ENCODE measurements at places on chromosomes 16 and 17.

DNA sequence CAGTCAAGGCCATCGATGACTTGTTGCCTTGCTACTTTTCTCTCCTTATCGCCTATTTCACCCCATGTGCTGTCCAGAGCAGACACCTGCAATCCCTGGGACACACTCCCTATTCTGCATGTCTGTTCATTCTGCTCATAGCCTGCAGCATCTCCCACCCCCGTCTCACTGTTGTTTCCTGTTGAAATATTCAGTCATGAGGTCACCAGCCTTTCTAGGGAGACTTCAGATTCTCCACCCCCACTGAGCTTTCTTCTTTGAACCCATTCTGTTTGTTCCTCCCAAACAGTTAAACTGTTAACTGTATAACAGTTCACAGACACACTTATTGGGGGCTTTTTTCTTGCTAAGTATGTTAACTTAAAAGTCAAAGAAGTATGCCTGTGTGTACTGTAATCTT lies 94.4 kb downstream of the AATF start:
- DNase-seq, result no peak

DNA sequence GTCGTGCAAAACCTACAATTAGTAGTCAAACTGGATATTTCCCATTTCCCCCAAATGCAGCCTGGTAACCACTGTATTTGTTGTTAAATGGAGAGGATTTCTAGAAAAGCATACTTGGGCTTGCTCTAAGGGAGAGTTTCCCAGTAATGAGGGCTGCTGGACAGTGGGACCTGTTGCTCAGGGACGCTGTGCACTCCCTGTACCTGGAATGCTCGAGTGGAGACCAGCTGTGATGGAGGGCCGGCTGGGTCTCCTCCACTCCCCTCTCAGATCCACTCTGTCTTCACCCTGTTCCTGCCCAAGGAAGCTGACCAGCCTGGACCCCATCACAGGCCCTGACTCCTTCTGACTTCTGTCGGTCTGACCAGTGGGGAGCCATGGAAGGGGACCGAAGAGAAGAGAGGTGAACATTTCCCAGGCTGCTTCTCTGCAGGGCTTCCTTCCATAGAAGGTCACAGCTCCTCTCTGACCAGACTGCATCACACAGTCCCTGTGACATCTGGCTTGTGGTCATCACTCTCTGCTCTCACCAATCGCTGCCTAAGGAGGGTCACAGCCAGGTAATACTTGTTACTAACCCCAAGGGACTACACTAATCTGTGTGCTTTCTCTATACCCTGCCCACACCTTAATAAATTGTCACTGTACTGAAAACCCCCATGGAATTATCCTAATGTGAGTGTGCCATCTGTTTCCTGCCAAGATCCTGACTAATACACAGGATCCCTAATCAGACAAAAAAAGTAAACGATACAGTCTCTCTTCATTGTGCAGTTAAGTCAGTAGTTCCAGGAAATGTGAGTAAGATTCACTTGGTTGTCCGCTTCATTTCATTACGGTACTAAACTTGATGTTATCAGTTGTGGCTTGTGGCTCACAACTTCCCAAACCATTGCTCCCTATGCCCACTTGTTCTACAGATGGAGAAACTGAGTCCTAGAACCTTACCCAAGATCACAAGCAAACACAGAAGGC lies 102.4 kb downstream of the CCT6B start:
- DNase-seq, result no peak

DNA sequence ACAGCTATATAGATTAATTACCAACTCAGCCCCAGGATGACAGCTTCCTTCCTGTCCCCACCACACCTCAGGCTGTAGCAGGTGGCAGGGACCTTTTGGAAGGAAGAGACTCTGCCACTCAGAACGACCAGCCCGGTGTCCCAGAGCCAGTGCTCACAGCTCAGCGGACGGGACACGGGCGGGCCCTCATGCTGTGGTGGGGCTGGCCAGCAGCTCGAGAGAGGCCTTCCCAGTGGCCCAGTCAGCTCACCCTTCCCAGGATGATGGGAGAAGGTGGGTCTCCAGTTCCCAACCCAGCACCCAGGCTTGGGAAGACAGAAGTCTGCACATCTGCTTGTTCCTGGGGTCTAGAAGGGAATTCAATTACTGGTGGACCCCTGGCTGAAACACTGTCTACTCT lies 10.5 kb downstream of the NUDT16L1 start:
- DNase-seq, result no peak

- no peak for DNase-seq
These were observed 428.7 kb upstream of the SALL1 start for GRCh38 chr16:51579652-51580360.

DNA sequence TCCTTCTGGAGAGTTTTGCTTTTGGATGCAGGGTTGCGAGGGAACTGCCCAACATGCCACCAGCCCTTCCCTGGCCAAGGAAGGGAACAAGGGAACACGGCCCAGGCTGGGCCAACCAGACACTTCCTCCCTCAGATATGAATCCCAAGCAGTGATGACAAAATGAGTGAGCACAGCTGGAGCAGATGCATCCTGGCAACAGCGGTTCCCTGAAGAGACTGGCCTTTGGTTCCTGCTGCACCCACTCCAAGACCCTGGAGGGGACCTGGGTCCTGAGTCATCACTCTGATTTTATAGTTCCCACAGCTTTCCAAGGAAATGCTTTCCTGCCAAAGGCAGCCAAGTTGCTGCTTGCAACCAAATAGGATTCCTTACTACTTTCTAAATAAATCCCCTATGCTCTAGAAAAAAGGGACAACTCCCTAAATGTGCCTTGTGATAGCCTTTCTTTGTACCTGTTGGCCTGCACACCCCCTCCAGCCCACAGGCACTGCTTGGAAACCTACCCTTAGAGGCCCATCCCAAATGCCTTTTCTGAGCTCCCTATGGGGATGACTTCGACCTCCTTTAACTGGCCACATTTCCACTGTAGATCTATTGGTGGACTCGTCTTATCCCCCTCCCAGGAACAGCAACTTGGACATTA lies 5.3 kb downstream of the ST3GAL2 start:
- DNase-seq, result no peak

Data from SJCRH30 (cell line).